GDM1 (cell line): ENCODE measurements at places on chromosomes 7 and 10.

DNA sequence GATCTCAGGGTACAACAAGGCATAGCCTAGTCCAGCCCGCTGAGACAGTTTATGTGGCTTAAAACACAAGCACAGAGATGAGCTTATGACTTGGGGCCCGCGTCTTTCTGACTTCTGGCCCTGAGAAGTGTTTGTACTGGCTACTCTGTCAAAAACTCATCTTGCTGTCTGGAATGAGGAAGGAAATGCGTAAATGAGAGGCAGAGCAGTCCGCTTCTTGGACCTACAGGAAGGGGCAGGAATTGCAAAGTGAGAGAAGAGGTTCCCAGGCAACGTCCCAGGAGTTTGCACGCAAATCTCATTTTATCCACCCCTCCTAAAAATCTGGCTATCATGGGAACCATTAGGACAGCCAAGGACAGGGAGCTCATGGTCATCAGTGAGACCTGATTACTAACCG is 5.5 kb downstream of the ANXA11 start:
- DNase-seq: peak; percentile 25

DNA sequence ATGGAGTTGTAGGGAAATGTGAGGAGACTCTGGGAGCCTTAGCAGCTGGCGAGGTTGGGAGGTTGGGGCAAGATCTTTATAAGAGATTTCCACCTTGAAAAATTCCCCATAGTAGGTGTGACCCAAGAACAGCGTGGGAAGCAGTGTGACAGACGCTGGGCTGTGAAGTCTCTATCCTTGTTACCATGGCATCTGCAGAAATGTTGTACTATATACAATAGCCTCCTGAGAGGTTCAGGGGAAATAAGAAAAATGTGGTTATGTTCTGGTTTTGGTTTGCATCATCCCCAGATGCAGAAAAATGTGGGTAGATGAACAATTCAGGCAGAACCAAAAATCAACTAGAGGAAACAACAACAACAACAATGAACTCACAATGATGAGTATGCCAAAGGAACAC is 498.6 kb downstream of the SH2D4B start:
- no peak for DNase-seq

DNA sequence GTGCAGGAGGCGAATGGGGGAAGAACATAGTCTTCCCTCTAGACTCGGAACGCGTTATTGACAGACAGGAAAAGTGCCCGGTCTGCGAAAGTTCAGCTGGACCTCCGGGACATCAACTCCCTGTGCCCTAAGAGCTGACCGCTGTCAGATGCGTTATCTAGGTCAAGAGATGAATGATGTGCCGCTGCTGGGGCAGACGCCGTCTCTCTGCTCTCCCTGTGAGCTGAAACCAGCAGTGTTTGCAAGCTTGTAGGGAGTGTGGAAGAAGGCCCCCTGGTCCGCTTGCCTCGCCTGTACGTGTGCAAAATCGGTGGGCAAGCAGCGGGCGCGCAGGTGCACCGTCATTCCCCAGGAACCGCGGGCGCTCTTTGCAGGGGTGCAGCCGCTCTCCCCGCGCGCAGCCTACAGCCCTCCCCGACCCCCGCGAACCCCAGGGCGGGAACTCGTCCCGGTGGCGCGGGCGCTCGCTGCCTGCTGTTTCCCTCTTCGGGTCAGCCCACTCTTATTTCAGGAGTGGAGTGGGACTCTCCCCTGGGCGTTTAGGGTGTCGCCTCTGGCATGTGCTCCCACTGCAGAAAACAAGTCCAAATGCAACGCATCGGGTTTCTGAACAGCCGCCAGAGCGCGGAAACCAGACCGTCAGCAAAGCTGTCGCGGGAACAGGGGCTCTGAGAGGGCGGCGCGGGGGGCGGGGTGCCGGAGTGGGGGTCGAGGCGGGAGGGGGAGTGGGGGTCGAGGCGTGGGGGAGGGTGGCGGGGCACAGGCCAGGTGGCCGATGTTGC is 1.8 kb upstream of the PFKFB3 start:
- no peak for DNase-seq

GRCh38 chr7:96328016-96328415 is 6.1 kb upstream of the SLC25A13 start:
- DNase-seq: no peak

DNA sequence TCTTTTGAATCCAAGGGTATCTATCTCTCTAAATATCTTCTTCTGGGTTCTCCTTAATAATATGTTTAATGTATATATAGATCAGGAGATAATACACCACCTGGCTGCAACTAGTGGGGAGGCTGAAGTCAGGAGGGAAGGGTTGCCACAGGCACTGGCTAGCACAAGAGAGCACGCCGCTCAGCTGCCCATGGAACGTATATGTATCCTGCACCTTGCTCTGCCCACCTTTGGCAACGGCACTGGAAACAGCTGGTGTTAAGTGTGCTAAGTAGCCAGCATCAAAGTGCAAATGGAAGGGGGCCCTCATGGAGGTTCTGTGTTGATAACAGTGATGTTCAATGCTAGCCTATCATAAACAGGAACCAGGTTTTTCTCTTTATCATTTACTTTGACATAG is 49.8 kb upstream of the FAM133B start:
- DNase-seq: no peak

- DNase-seq: no peak
These were observed 108.1 kb upstream of the INSIG1 start for GRCh38 chr7:155189590-155189989.

DNA sequence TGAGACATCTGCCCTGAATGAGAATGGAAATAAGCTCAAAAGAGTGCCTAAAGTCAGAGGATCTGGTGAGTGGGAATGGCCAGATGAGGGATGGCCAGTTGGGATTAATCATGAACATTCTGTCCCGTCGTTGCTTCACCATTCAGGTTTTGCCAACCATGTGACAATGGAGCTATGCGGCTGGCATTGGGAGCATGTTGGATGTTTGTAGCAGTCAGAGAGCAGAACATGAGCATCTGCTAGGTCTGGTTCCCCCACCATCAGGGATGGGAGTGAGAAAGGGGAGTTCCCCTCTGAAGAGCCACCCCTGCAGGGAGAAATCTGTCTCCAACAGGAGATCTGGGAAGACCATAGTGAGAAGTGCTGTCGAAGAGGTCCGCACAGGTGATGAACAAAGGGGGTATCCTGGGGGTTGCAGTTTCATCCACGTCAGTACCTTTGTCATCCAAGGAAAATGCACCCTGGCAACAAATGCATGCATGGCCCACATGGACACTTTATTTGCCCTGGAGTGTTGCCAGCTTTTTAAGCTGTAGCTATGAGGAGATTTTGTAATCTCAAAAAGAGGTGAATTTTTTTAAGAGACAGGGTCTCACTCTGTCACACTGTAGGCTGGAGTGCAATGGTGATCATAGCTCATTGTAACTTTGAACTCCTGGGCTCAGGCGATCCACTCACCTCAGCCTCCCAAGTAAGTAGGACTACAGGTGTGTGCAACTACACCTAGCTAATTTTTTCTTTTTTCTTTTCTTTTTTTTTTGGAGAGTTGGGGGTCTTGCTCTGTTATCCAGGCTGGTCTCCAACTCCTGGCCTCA is 190.2 kb downstream of the CAMK1D start:
- no peak for DNase-seq

GRCh38 chr10:112766636-112767035 is 183.4 kb upstream of the TCF7L2 start:
- DNase-seq: no peak

- DNase-seq: no peak
These were observed 64.9 kb downstream of the CELF2 start for GRCh38 chr10:11082526-11082925.

- no peak for DNase-seq
These were observed 70.3 kb downstream of the MYL10 start for GRCh38 chr7:101558742-101559325.
